ENCODE measurements at places on chromosomes 16 and 17.

- peak; percentile 90 for DNase-seq
Observed at GRCh38 chr16:1959269-1960039, at the start of gene NDUFB10. TSS of gene NDUFB10 (plus strand) at chr16:1959538. CDS start at chr16:1959625, 87 bp downstream.

DNA sequence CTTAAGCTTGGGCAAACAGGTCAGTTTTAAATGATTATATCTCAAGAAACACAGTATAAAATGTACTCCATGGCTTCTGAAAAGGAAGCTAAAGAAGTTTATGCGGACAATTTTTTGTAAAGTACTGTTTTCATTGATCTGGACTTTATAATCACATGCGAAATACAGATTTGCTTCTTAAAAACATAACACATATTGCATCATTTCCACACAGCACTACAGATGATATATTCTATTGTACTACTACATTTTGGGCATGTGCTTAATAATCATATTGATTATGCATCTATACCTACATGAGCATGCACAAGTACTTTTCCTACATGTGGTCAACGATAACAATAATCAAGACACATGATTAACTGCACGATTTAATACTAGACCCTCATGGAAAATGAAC is 22.5 kb downstream of the TRIM37 start:
- DNase-seq: no peak

- no peak for DNase-seq
Observed at GRCh38 chr17:77354670-77355455, 214.1 kb downstream of the SEC14L1 start.

GRCh38 chr16:86050591-86051367 is 151.8 kb downstream of the IRF8 start:
- DNase-seq: no peak

- DNase-seq: peak; percentile 55
Observed at GRCh38 chr16:88803264-88803987, at the start of gene CDT1. TSS of gene CDT1 (plus strand) at chr16:88803789. CDS start at chr16:88803832, 43 bp downstream.

GRCh38 chr16:87823181-87823929 is 46.0 kb downstream of the SLC7A5 start:
- DNase-seq: no peak

DNA sequence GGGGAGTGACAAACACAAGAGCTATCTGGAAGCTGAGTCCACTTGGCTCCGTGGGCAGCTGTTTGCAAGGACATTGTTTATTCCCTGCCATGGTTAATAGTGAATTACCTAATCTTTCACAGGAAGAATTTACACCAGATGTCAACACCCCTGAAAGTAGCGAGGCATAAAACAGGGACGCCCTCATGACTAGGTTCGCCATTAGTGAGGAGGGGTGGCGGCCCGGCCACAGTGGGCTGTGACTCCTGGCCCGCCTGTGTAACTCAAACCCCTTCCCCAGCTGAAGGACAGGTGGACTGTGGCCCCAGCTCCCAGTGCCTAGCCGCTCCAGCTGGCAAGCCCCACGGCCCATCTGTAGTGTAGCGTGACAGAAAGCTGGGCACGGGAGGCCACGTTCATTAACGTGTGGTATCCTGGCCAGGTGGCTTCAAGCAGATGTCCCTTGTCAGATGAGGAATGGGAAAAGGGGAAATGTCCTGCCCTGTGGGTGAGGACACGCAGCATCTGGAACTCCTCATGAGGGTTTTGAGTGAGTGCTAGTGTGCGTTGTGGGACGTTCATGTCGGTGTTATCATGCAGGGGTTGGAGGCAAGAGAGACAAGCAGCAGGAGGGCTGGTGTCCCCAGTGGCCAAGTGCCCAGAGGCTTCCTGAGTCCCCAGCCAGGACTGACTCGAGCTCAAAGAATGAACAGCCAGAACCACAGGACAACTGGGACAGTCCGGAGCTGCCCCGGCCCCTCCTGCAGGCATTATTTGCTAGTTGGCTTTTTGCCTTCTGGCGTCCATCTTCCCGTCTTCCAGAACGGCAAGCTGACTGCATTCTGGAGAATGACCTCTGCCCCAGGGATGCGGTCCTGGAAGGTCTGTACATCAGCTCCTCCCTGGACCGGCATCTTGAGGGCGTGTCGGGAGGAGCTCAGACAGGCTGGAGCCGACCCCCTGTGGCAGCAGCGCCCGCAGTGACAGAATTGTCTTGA is 19.2 kb downstream of the KDM8 start:
- no peak for DNase-seq

- peak; percentile 48 for DNase-seq
Observed at GRCh38 chr17:35969558-35970380, 11.5 kb downstream of the CCL16 start.

DNA sequence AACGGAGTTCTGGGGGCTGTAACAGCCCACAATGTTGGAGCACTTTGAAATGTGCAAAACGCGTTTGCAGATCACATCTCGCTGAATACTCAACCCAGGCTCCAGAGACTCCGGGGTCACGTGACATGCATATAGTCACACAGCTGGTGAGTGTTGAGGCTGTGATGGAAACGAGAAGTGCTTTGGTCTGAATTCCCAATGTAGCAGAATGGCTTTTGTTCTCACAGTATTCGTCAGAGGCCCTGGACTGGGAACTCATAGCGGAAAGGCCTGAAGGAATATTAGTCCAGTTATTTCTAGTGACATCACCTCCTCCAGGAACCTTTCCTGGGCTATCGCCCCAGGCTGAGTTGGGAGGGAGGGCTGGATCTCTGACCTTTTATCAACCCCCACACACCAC is 95.8 kb upstream of the CRHR1 start:
- no peak for DNase-seq

DNA sequence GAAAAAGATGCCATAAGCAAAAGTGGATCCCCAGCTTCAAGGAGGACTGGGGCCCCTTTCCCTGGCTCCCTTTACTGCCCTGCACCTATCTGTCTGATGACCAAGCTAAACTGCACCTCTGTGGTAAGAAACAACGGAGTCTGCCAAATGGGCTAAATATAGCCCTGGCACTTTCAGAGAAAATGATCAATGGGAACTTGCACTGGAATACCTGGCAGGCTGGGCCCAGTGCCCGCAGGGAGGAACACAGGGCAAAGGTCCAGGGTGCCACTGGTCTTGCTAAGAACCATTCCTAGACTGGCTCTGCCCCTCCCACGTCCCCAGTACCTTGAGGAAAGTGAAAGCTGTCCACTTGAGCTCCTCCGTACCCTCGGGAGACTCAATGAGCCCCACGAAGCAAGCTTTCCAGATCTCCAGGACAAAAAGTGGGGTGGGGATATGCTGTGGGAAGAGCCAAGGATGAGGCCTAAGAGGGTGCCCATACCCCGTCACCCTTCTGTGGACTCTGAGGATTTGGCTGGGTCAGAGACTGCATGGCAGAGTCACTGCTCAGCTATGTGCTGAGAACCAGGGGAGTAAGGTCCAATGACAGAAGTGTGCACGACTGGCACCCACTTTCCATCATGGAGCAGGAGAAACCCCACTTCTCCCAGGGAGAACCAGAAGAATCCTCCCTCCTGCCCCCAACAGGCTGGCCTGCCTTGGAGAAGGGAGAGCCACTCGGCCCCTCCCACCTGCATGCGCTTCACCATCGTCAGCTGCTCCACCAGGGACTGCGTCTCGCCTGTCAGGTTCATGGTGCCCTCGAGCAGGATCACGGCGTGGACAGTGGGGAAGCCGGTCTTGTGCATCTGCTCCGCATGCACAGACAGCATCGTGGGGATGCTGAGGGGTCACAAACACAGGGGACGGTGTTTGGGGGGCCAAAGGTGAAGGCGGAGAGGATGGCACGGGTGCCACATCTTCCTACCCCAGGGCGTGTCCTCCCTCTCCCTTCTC is 17.4 kb downstream of the CSF3 start:
- no peak for DNase-seq

GRCh38 chr17:47982645-47983390 is 11.9 kb downstream of the CDK5RAP3 start:
- DNase-seq: no peak

GRCh38 chr17:31673076-31673475 is 186.0 kb downstream of the COPRS start:
- DNase-seq: no peak

DNA sequence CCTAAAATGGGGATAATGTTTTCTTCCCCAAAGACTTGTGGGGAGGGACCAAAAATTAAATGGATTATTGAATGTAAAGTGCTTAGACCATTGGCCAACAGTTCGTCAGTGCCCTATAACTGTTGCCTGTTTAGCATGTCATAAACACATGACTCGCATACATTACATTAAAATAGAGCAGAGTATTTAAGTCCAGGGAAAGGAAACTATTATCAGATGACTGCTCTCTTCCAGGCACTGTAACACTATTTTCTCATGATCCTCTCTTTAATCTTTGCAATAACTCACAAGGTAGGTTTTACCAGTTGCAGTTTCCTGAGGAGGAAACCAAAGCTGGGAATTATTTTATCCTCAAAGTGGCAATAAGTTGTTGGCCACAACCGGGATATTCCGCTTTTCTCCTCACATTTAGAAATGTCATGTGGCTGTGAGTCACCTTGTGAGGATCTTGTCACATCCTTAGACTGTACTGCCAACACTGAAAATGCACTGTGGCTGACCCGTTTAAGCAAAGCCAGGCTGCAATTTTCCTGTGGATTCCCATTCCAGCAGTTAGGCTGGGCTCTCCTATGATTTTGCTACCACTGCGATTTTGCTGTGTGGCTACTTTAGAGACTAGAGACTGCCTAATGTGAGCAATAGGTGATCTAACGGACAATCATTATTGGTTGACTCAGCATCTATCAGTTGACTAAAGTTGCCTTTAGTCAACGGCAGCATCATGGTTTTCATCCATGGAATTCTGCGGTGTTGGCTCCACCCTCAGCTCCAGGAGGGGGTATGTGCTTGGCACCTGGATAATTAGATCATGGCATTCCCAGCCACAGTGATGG is 58.3 kb upstream of the DHX40 start:
- no peak for DNase-seq

GRCh38 chr16:79592186-79592585 is 8.4 kb downstream of the MAF start:
- no peak for DNase-seq

DNA sequence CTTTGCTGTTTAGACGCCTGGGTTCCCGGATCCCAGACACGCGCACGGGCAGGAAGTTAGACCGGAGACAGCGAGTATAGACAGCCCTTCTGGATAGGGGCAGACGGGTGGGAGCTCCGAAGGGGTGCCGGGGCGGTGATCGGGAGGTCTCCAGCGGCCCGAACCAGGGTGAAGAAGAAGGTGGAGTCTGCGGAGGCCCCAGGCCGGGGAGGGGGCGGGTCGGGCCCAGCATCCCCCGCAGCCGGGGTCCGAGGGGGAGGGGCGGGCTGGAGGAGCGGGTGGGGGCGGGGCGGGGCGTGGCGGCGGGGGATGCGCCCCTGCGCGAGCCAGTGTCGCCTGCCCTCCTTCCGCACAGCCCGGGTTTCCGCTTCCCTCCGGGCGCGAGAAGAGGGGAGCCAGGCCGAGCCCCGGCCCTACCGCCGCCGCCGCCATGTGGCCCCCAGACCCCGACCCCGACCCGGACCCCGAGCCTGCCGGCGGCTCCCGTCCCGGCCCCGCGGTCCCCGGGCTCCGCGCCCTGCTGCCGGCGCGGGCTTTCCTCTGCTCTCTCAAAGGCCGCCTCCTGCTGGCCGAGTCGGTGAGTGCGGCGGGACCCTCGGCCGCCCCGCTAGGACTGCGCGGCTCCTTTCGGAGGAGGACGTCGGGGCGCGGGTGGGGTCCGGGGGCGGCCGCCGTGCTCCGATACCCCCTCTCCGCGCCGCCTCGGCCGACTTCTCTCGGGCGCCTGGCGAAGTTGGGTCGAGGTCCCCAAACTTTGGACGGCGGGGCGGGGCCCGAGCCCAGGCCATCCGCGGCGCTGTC is at the start of gene CMTM3:
Gene CMTM3 (plus strand): TSS at position 329 of the 801 bp plus-strand sequence. CDS start 102 bp downstream, at position 431.
- no peak for DNase-seq

GRCh38 chr16:2035431-2036199 is 8.9 kb downstream of the NHERF2 start:
- DNase-seq: no peak

DNA sequence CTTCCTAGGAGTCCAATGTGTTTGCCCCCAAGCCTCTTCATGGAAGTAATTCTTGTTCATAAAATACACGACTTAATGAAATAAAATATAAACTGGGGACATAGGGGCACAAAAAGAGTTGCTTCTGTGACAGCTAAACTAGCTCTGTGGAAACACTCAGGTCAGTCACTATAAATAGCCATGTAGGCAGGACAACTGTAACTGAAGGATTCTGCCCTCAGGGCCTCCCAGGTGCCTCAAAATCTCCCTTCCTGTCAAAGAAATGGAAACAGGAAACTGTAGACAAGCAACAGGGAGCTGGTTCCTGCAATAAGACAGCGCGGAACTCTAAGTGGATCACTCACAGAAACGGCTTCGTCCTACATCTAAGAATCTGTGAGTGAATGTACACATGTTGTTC is 178.1 kb upstream of the ZFHX3 start:
- no peak for DNase-seq

DNA sequence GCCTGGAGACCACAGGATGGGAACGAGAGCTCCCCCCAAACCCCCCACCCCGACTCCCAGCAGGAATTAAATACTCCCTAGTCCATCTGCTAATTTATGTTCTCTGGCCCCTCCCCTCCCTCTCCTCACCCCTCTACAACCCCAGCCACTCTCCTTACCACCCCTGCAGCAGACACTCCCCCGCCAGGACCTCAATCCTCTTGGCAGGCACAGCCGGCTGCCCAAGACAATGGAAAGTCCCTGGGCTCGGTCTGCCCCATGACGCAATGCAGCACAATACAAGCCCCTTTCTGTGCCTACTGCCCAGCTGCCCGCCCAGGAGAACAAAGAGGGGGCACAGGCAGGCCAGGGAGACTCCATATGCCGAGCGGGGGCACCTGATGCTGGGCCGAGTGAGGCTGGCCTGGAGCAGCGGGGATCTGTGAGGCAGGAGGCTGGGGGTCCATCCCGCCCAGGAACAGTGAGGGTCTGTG is 30.3 kb upstream of the CDC42EP4 start:
- DNase-seq: peak; percentile 95

- no peak for DNase-seq
Observed at GRCh38 chr16:12214509-12214908, 238.0 kb downstream of the SNX29 start.

GRCh38 chr16:84446084-84446483 is 58.4 kb downstream of the MEAK7 start:
- DNase-seq: no peak

- DNase-seq: no peak
Observed at GRCh38 chr16:49469930-49470451, 96.4 kb downstream of the C16orf78 start.

GRCh38 chr16:500709-501108 is 26.8 kb upstream of the CAPN15 start:
- DNase-seq: no peak

- DNase-seq: no peak
Observed at GRCh38 chr16:47016700-47017133, 43.2 kb upstream of the DNAJA2 start.

DNA sequence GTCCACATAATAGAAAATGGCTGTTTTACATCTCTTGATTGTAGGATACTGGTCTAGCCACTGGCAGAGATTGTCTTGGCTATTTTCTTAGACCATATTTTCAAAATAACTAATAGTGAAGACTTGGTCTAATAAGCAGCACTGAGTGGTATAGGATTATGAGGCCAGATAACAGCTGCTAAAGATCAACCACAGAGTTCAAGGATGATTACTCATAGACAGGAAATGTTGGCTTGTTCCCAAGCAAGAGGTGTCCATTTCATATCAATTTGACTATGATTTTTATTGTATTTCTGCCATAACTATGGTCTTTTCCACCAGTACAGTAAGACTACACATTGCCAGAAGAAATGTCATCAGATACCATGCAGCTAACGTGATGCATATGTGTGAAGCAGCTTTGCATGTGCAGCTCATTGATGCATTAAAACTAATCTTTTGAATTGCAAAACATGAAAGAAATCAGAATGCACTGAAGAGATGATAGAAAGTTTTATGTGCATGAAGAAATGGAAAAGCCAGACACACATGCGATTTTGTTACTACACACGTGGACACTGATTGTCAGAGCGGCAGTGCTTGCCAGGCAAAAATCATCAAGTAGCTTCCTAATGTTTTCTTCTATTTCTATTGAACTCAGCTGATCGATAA is 693.3 kb downstream of the CDH11 start:
- no peak for DNase-seq
